ENCODE measurements at places on chromosomes 5 and 9.

DNA sequence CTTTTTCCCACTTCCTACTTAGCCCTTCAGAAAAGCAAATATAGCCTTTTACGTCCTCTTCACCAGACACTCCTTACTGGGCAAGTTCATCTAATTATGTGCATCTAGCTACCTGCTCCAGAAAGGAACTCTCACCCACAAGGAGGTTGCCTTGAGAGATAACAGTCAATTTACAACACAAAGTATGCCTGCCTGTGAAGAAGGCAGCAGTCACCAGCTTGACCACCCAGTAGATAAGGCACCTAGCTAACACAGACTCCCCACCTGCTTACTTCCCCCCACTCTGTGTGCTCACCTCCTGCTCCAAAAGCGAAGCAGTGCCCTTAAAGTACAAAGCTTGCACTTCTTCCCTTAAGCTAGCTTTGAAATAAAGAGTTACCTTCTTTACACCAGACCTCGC is 111.7 kb upstream of the MRPS30 start:
- no peak for DNase-seq

GRCh38 chr5:135048930-135049329 is 14.9 kb upstream of the PITX1 start:
- no peak for DNase-seq

DNA sequence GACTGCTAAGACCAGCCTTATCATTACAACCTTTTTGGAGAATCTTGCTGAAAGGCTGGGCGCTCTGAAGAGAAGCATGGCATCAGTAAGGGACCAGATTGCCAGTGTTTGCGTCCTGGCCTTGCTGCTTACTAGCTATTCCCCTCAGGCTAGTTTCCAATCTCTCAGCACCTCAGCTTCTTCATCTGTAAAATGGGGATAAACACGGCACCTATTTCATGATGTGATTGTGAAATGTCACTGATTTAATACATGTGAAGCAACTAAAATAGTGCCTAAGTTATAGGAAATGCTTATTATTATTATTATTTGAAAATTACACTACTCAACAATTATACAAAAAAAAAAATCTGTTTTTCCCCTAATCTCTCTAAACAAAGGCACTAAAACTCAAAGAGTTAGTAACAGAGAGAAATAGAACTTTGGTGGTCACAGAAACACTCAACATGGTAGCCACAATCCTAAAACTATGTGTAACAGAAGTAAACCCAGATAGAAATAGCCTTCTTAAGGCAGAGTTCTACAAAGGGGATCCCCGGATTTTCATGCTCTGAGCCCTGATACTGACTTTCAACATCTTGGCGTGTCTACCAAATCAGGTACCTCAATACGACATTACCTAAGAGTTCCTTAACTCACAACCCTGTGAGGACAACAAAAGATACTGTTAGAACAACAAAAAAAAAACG is 62.0 kb downstream of the ENC1 start:
- peak; percentile 58 for DNase-seq

DNA sequence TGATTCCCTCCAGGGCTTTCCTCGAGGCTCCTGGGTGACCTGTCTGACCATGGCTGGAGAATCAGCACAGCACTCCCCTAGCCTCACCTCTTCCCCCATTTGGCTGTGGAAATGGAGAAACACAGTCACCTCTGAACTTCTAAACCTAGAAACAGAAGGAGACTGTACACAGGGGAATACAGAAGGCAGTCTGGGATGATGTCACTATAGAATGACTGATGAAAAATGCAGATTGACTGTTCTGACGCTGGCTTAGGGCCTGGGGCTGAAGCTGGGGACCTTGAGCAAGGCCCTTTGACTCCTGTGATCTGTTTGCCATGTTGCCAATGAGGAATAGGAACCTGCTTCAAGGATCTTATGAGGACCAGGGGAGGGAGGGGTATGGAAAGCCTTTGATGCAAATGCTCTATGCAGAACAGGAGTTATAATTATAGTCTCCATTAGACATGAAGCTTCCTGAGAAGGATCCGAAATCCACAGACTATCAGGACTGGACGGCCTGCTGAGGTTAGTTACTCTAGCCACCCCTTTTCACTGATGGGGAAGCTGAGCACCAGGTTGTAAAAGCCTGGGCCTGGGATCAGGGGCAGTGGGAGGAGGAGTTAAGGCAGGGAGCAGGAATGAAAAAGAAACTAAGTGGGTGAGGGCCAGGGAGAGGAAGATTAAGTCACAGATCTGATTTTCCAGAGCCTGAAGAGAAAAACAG is 24.4 kb upstream of the ANXA6 start:
- DNase-seq = no peak

DNA sequence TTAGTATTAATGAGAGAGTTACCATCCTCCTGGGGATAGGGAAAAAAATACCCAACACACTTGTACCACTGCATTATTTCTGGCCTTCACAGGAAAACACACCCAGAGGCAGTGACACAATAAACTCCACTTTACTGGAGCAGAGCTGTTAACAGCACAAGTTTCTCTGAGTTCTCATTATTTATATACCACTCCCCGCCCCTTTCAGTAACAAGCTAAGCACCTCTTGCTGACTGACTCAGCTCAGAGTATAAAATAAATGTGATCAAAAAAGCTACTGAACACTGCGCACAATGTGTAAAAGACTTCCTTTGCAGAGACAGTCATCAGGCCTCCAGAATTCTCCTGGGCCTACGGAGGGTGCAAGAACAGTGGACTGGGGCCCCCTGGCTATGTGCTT is 21.6 kb downstream of the KLF9 start:
- no peak for DNase-seq

GRCh38 chr9:69674716-69675438 is 2.7 kb upstream of the APBA1 start:
- no peak for DNase-seq

GRCh38 chr9:128244837-128245231 is 31.0 kb downstream of the GOLGA2 start:
- no peak for DNase-seq

DNA sequence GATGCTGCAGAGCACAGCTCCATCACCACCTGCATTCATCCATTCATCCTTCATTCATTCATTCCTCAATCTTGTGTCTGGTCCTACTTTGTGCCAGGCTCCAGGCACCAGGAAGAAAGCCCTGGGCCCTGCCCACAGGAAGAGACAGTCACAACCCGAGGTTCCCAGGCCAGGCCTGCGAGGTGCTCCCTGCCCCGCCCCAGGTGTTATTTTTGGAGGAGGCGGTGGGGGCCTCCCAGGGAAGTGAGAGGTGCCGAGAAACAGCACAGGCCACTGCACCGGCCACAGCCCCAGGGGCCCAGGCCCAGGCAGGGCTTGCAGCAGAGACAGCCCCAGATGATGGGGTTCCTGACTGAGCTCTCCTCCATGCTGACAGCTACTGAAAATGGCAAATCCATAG is 33.4 kb downstream of the VAV2 start:
- DNase-seq = no peak

DNA sequence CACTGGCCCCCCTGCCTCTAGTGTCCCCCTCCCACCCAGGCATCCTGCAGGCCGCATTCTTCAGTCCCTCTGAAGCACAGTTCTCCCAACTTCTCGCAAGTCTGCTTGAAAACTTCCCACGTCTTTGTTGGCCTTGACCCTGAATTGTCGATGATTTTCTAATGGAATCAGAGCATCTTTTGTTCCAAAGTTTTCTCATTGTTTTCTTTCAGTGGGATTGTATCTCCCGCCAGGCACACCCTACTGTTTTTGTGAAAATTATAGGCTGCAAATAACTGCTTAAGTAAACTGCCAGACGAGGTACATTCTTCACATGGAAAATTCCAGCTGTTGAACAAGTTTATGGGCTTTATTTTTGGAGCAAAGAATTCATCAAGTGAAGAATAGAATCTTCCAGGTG is 122.6 kb upstream of the SLC25A48 start:
- no peak for DNase-seq

GRCh38 chr5:149581931-149582768 is 852 bp downstream of the ARHGEF37 start:
- peak; percentile 8 for DNase-seq

- DNase-seq = no peak
These were observed 72.7 kb upstream of the RANBP3L start for GRCh38 chr5:36374266-36374862.

DNA sequence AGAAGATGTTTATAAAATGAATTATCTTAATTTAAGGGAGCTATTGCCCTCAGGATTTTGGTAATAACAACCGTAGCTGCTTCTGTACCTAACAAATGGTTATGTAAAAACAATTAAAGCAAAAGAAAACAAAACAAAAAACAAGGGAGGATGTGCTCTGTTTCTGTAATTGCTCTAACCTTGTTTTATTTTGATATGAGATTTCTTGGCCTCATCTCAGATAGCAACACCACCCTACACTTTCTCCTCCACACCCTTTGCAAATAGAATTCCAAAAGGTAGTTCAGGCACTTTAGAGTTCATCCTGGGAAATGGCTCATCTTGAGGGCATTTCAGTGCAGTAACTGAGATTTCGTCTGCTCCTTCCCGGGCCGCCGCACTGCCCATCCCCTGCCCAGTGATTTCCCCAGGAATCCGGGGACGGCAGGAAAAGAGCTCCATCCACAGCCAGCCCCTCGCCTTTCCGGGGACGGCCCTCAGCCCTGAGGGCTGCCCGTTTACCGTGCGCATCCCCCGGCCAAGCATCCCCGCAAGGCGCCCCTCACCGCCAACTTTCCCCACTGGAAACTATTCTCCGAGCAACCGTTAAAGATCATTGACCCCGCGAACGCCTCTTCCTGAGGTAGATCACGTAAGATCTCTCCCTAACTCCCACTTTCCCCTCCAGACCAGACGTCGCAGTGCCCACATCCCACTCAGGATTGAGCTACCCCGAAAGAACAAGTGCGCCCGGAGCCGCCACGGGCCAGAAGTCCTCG is 1.2 kb downstream of the FNBP1 start:
- DNase-seq = no peak

- no peak for DNase-seq
These were observed 80.8 kb downstream of the ZNF618 start for GRCh38 chr9:113956901-113957300.

GRCh38 chr5:114838937-114839336 is 330.8 kb downstream of the TRIM36 start:
- DNase-seq = no peak

DNA sequence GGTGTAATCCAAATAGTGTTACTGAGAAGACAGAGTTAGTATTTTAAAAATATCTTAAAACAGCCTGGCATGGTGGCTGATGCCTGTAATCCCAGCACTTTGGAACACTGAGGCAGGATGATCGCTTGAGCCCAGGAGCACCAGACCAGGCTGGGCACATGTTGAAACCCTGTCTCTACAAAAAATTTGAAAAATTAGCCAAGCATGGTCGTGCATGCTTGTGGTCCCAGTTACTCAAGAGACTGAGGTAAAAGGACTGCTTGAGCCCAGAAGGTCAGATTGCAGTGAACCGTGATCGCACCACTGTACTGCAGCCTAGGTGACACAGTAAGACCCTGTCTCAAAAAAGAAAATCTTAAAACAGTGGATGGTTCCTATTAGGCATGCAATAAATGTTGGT is 12.4 kb downstream of the IFNA1 start:
- DNase-seq = no peak

GRCh38 chr5:133531178-133531577 is 81.2 kb downstream of the FSTL4 start:
- no peak for DNase-seq

- DNase-seq = no peak
These were observed 62.3 kb downstream of the LPAR1 start for GRCh38 chr9:110975969-110976368.

GRCh38 chr9:76298521-76299144 is 95.6 kb downstream of the RFK start:
- no peak for DNase-seq

GRCh38 chr5:136750224-136750862 is 385.0 kb upstream of the TRPC7 start:
- DNase-seq = no peak

DNA sequence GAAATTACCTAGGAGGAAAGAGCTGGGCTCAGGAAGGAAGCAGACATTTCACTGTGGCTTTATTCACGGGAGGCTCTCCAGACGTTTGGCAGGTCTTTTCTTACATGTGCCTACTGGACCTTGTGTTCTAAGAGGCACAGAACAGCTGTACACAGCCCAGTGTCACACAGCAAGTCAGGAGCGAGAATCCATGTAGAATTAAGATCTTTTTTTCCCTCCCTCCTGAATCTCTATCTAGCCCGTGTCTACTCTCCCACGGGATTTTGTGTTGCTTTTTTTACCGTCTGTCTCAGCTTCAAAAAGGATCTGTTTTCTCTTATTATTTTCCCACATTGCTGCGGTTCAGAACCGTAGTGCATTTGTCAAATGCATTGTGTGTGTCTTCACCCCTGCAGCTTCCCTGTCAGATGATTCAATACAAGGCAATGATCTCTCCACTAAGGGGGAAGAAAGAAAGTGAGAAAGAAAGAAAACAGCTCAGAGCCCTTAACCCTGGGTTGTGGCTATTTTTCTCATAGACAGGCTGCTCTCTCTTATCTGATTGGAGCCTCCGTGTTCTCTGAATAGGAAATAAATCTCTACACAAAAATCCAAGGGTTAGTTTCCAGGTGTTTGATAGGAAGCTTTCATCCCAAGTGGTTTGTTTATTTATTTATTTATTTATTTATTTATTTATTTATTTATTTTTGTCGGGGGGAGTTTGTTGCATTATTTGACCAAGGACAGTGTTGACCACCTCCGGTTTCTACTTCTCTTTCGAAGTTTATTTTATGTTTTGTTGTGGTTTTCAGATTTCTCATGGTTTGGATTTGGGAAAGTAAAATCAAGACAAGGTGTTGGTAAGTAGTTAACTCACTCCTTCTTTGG is 191.0 kb downstream of the NTRK2 start:
- DNase-seq = no peak

- no peak for DNase-seq
These were observed 96.6 kb upstream of the CD180 start for GRCh38 chr5:67293226-67293625.

DNA sequence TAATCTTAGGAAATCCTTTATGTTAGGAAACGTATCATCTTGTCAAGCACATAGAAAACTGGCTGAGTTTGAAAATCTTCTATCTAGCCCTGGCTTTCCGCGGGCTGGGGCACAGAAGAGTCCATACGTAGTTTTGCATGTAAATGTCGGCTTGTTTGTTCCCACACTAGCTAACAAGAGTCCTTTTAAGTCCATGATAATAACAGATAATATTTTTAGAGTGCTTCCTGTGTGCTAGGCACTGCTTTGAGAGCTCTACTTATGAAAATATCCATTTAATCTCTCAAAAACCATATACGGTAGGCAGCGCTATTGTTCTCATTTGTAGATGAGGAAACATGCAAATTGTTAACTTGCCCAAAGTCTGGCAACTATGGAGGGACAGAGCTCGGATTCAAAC is 40.5 kb downstream of the FYB1 start:
- DNase-seq = peak; percentile 43

GRCh38 chr5:9282211-9282610 is 263.7 kb downstream of the SEMA5A start:
- no peak for DNase-seq

GRCh38 chr9:124760719-124761118 is 10.4 kb downstream of the NR6A1 start:
- no peak for DNase-seq

DNA sequence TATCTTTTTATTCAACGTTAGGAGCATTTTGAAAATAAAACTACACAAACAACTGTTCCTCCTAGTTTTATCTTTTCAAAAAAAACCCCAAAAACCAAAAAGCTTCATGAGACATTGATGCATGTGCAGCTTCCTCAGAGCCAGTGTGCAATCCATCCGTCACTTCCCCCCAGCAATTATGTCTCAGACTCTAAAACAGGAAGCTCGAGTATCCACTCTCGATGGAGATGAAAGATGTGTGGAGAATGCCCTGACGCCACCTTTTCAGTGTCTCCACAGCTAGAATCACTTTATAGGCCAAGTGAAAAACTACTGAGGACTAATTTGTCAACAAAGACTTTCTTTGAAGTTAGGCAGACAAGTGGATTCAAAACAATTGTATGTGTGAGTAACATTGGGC is 408.9 kb upstream of the SMARCA2 start:
- no peak for DNase-seq

- DNase-seq = peak; percentile 45
These were observed 94.3 kb downstream of the RPS23 start for GRCh38 chr5:82183828-82184227.
